ENCODE measurements at places on chromosomes 3 and 15. TPM values are rescaled to one million over a fixed set of nuclear protein-coding genes. Genes with fewer than 3 reads are reported as not detected.

CKMT1B gene
- total RNA-seq: not detected

- no peaks in the 10 kb centered on the region for H3K4me1 ChIP-seq
- H3K27me3 ChIP-seq: peaks cover 5% of the 10 kb centered on the region
- H3K4me3 ChIP-seq: no peak overlapping the region
- no peaks in the 10 kb centered on the region for H3K36me3 ChIP-seq
- H3K27ac ChIP-seq: no peak overlapping the region
- DNase-seq: no peak
Observed at GRCh38 chr3:193030276-193030675, 112.6 kb upstream of the MB21D2 start.

DNA sequence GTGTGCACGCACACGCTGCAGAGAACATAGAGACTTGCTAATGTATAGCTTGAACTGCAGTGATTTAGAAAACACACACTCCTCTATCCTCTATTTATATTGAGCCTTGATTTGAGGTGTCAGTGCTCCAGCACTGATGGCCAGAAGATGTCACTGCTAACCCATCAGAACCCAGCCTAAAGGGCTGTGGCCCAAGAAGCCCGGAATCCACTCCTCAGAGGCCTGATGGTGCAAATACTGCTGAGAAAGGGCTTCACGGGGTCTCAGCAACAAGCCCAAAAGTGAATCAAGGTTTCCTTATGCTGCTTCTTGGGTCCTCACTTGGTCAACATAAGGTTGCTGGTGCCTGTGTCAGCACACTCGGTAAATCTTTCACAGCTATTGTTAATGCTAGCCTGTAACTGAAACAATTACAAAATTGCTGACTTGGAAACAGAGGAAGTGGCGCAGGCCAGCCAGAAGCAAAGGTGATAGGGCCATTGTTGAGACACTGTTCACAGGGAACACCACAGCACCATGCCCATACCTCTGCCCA is 60.3 kb downstream of the HEG1 start:
- H3K27me3 ChIP-seq: no peaks in the 10 kb centered on the region
- peak overlapping the region; percentile 46 for H3K27ac ChIP-seq
- DNase-seq: peak; percentile 52
- H3K4me3 ChIP-seq: no peak overlapping the region

DNA sequence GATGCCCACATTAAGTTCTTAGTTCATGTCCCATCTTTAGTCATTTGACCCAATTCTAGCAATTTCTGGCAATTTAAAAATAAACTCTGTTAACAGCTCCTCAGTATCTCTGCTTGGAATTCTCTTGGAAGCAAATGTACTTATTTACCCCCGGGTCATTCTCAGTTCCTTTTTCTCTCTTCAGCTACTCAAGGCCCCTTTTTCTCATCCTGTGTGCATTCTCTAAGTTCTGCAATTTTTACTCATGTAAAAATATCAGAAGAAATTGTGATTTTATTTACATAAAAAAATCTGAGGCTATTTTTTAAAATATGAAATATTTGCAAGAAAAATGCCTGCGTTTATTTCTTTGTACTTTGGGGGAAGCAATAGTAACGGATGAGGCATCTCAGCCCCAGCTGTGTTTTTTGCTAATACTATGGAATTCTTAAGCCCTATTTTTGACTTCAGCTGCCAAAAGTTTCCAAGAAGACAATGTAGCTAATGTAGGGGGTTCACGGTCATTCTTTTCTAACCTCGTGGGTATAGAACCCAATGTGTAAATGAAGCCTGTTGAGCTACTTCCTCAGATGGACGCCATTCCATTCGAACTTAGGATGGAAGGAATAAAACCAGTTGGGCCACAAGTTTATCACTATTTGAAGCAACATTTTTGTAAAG is 20.0 kb downstream of the CERS3 start:
- no peak overlapping the region for H3K4me3 ChIP-seq
- H3K27ac ChIP-seq: no peak overlapping the region
- no peaks in the 10 kb centered on the region for H3K4me1 ChIP-seq
- H3K36me3 ChIP-seq: no peaks in the 10 kb centered on the region

GRCh38 chr15:36039996-36040572 is 494.1 kb upstream of the DPH6 start:
- H3K27ac ChIP-seq: no peak overlapping the region
- H3K27me3 ChIP-seq: no peaks in the 10 kb centered on the region
- DNase-seq: no peak
- H3K4me1 ChIP-seq: no peaks in the 10 kb centered on the region

SPG11 gene
- total RNA-seq: 55.0 TPM

- DNase-seq: no peak
- H3K27ac ChIP-seq: no peak overlapping the region
- H3K4me3 ChIP-seq: no peak overlapping the region
- H3K4me1 ChIP-seq: no peaks in the 10 kb centered on the region
Observed at GRCh38 chr15:58087871-58088270, 22.4 kb upstream of the ALDH1A2 start.

HTR3E gene
- not detected for total RNA-seq

CX3CR1 gene
- 0.72 TPM for total RNA-seq
